ENCODE measurements at places on chromosomes 1 and 21. TPM values are rescaled to one million over a fixed set of nuclear protein-coding genes. Genes with fewer than 3 reads are reported as not detected.

DNA sequence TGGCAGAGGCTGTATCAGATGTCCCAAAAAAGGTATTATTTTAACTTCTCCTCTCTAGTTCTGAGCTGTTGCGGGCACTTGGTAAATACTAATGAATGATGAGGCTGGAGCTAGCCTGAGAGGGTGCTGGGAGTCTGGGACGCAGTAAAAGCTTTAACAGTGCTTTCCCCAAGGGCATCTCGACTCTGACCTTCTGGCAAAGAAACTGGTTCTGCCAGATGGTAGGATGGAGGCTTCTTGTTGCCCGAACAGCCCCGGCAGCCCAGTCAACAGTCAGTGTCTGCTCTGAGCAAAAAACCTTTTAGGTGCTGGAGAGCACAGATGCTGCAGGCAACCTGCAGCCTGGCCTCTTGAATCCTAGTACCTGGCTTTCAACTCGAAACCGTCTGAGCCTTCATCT is 2.5 kb upstream of the PNRC2 start:
- DNase-seq, result peak; percentile 34

TMEM52 gene
- total RNA-seq, result 78.3 TPM

- DNase-seq, result no peak
Observed at GRCh38 chr1:215911406-215911968, 344.4 kb downstream of the KCTD3 start.

RGS8 gene
- total RNA-seq, result 1.2 TPM

DNA sequence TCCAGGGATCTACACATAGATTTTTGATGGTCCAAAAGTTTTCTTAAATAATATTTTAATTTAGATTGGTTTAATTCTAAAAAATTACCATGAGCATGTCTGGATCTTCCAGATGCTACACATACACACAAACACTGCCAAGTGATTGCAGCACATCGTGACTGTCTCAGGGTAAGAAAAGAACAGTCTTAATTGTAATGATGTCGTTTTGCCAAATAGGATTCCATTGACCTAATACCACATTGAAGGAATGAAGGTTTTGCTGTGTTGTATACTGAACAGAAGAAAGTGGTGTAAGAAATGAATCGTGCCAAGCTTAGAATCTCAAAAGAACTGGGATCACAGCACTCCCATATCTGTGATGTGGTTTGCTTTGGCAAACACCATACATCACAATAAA is 633.3 kb upstream of the CAMK1G start:
- no peak for DNase-seq

TNFRSF1B gene
- 14.6 TPM for total RNA-seq

All from adrenal gland (tissue), 19 donors.